Tibial nerve (tissue), 4 donors: ENCODE measurements at places on chromosomes 7 and 10. TPM values are rescaled to one million over a fixed set of nuclear protein-coding genes. Genes with fewer than 3 reads are reported as not detected.

FFAR4 gene
- 1.0 TPM for total RNA-seq

GPNMB gene
- 156 TPM for total RNA-seq

SPDYE16 gene
- total RNA-seq = not detected

HHEX gene
- 8.4 TPM for total RNA-seq

TMEM26 gene
- not detected for total RNA-seq

TCERG1L gene
- not detected for total RNA-seq

COA1 gene
- 58.5 TPM for total RNA-seq

NYAP1 gene
- total RNA-seq = 10.5 TPM

SLC26A5 gene
- total RNA-seq = 0.42 TPM

- no peaks in the 10 kb centered on the region for H3K36me3 ChIP-seq
- no peaks in the 10 kb centered on the region for H3K27me3 ChIP-seq
- no peak overlapping the region for H3K4me3 ChIP-seq
- no peak for DNase-seq
Measured at GRCh38 chr10:30178356-30178964, 119.1 kb upstream of the JCAD start.

- H3K36me3 ChIP-seq = peaks cover 37% of the 10 kb centered on the region
- no peak overlapping the region for H3K27ac ChIP-seq
- H3K4me1 ChIP-seq = peaks cover 27% of the 10 kb centered on the region
- no peak overlapping the region for H3K4me3 ChIP-seq
- no peak for DNase-seq
Measured at GRCh38 chr10:89307269-89307577, 5.4 kb downstream of the IFIT2 start.

GRCh38 chr7:94962661-94963060 lies 55.3 kb downstream of the PPP1R9A start:
- H3K36me3 ChIP-seq = no peaks in the 10 kb centered on the region
- no peaks in the 10 kb centered on the region for H3K27me3 ChIP-seq
- H3K4me1 ChIP-seq = peaks cover 19% of the 10 kb centered on the region
- no peak for DNase-seq

DNA sequence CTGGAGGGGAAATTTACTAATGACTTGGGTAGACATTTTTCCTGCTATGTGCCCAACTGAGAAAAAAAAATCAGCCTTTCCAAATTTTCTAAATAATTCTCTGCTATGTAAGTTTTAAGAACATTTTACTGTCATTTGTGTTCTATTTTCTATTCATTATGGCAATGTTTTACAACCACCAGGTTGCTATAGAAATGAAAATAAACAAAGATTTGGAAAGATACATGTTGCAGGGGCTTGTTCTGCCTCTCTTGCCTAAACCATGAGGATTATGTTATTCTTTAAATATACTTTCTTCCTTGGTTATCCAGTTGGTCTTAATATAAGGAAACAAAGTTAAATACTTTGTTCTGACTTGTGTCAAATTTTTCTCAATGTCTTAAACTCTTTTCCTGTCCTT lies 257.2 kb downstream of the TWIST1 start:
- no peaks in the 10 kb centered on the region for H3K36me3 ChIP-seq
- H3K27ac ChIP-seq = no peak overlapping the region
- peaks cover 6% of the 10 kb centered on the region for H3K4me1 ChIP-seq
- no peak for DNase-seq

- no peaks in the 10 kb centered on the region for H3K36me3 ChIP-seq
- peaks cover 16% of the 10 kb centered on the region for H3K4me1 ChIP-seq
- no peak for DNase-seq
Measured at GRCh38 chr10:29537799-29538198, 97.0 kb downstream of the SVIL start.

DNA sequence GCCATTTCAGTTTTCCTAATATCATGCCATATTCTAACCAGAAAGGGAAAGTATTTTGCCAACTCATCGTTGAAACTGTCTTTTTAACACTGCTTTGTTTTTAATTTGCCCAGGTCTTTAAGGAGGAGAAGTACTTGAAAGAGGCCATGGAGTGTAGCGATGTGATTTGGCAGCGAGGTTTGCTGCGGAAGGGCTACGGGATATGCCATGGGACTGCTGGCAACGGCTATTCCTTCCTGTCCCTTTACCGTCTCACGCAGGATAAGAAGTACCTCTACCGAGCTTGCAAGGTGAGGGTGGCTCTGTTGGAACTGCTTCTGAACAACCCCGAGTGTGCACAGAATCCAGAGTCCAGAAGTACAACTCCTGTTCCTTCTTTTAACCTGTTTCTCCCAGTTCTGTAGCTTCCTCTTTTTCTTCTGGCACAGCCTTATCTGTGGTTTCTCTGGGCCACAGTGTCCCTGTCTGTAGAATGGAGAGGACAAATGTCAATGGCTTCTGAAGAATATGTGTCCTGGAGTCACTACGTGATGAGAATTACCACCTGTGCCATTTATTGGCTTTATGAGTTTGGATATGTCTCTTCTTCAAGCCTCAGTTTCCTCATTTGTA lies 60.1 kb downstream of the LANCL2 start:
- H3K4me1 ChIP-seq = no peaks in the 10 kb centered on the region
- no peak overlapping the region for H3K27ac ChIP-seq
- no peak for DNase-seq
- no peaks in the 10 kb centered on the region for H3K27me3 ChIP-seq
- no peak overlapping the region for H3K4me3 ChIP-seq

DNA sequence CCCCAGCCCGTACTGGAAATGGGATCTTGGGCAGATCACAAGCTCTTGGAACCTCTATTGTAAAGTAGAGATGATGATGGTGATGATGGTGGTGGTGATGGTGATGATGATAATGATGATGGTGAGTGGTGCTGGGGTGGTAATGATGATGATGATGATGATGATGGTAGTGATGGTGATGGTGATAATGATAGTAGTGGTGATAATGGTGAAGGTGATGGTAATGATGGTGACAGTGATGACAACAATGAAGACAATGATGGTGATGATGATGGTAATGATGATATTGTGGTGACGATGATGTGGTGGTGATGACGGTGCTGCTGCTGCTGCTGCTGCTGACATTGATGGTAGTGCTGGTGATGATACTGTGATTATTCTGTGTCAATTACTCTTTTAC lies 91.0 kb upstream of the AFAP1L2 start:
- peaks cover 30% of the 10 kb centered on the region for H3K4me1 ChIP-seq
- no peaks in the 10 kb centered on the region for H3K27me3 ChIP-seq
- no peaks in the 10 kb centered on the region for H3K36me3 ChIP-seq
- no peak overlapping the region for H3K4me3 ChIP-seq
- H3K27ac ChIP-seq = no peak overlapping the region
- no peak for DNase-seq

- H3K27ac ChIP-seq = no peak overlapping the region
- no peak for DNase-seq
- no peak overlapping the region for H3K4me3 ChIP-seq
- peaks cover 21% of the 10 kb centered on the region for H3K4me1 ChIP-seq
- no peaks in the 10 kb centered on the region for H3K27me3 ChIP-seq
- no peaks in the 10 kb centered on the region for H3K36me3 ChIP-seq
Measured at GRCh38 chr7:50265968-50266634, 38.4 kb upstream of the IKZF1 start.

- H3K4me1 ChIP-seq = peaks cover 21% of the 10 kb centered on the region
- peak; percentile 36 for DNase-seq
- peak overlapping the region; percentile 36 for H3K4me3 ChIP-seq
- H3K27ac ChIP-seq = no peak overlapping the region
Measured at GRCh38 chr10:71396084-71396710, 523 bp upstream of the CDH23 start.

- H3K27ac ChIP-seq = no peak overlapping the region
- H3K4me3 ChIP-seq = no peak overlapping the region
- H3K36me3 ChIP-seq = no peaks in the 10 kb centered on the region
- H3K4me1 ChIP-seq = no peaks in the 10 kb centered on the region
Measured at GRCh38 chr10:33703501-33704213, 369.2 kb upstream of the NRP1 start.

DNA sequence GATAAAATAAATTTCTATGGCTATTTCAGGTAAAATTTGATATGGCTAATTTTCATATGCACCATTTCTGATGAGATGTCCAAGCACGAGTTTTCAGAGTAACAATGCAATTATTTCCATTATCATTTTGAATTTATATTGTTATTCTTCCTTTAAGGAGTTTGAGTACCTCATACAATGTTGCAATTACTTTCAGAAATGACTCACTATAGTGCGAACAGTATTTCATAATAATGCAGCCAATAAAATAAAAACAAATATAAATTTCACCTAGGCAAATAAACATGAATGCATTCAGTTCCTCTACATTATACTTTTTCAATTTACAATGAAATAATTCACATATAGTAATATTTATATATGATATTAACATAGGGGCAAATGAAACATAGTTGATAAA lies 78.8 kb upstream of the LRRN3 start:
- H3K4me1 ChIP-seq = no peaks in the 10 kb centered on the region
- H3K27ac ChIP-seq = no peak overlapping the region
- DNase-seq = no peak

DNA sequence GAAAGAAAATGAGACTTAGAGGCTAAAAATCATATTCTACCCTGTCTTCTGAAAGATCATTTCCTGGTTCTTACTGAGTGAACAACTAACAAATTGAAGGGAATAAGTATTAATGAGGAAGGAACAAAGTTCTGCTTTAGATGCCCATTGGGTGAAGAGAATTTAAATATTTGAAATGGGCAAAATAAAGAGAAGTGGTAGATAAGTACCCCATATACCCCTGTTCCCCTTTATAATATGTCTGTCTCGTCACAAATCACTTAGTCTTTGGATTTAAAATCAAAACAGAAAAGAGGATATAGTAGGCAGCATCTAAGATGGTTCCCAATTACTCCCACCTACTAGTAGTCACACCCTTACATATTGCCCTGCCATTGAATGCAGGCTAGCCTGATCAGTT lies 13.2 kb downstream of the TES start:
- H3K4me3 ChIP-seq = no peak overlapping the region
- H3K4me1 ChIP-seq = peaks cover 15% of the 10 kb centered on the region
- H3K36me3 ChIP-seq = no peaks in the 10 kb centered on the region
- DNase-seq = no peak
- H3K27ac ChIP-seq = no peak overlapping the region

DNA sequence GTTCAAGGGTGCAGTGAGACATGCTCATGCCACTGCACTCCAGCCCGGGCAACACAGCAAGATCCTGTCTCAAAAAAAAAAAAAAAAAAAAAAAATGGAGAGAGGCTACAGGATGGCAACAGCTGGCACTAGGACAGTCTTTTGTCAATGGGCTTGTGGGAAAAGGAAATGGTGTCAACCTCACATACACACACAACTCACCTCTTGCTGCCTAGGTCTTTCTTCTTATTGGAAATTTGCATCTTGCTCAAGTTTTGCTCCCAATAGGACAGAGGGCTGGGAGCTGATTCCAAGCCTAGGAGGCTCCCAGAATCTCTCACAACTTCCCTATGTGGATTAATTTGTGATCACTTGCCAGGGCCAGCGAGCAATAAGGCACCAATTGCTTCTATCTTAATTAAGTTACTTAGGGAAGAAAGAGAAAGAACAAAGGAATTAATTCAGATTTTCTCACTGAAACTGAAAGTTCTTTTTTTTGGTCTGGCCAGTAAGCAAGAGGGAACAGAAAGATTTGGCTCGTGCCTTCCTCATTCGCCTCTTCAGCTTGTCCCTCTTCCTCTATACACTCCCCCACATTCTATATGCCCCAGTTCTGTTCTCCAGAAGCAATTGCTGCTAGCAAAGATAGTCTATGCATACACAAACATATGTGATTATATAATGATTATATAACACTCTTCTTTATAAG lies 33.8 kb downstream of the MAP3K8 start:
- DNase-seq = no peak
- H3K27me3 ChIP-seq = no peaks in the 10 kb centered on the region
- H3K27ac ChIP-seq = peak overlapping the region; percentile 51
- no peaks in the 10 kb centered on the region for H3K36me3 ChIP-seq
- peaks cover 17% of the 10 kb centered on the region for H3K4me1 ChIP-seq
- no peak overlapping the region for H3K4me3 ChIP-seq

GRCh38 chr10:79981450-79982361 lies 32.8 kb upstream of the SFTPD start:
- no peaks in the 10 kb centered on the region for H3K36me3 ChIP-seq
- peak overlapping the region; percentile 82 for H3K27ac ChIP-seq
- no peaks in the 10 kb centered on the region for H3K27me3 ChIP-seq

- H3K36me3 ChIP-seq = no peaks in the 10 kb centered on the region
- no peaks in the 10 kb centered on the region for H3K4me1 ChIP-seq
Measured at GRCh38 chr10:78365694-78366093, 332.0 kb downstream of the RPS24 start.

DNA sequence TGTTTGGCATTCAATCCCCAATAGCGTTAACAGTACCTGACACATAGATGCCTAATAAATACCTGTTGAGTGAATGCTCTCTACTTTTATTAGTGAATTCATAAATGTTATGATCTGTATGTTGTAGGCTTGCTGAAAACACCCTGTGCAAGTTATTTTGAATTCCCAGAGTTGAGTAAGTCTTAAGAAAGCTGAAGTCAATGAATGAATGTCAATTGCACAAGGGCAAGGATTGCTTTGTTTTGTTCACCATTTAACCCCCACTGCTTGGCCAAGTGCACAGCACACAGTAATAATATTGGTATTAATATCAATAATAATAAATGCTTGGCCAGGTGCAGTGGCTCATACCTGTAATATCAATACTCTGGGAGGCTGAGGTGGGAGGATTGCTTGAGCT lies 10.2 kb downstream of the CPA1 start:
- H3K27me3 ChIP-seq = no peaks in the 10 kb centered on the region
- DNase-seq = no peak
- no peak overlapping the region for H3K4me3 ChIP-seq
- H3K36me3 ChIP-seq = no peaks in the 10 kb centered on the region

- H3K4me1 ChIP-seq = no peaks in the 10 kb centered on the region
- H3K36me3 ChIP-seq = no peaks in the 10 kb centered on the region
- no peak overlapping the region for H3K4me3 ChIP-seq
- H3K27ac ChIP-seq = no peak overlapping the region
- H3K27me3 ChIP-seq = no peaks in the 10 kb centered on the region
- DNase-seq = no peak
Measured at GRCh38 chr10:61487506-61487905, 34.3 kb upstream of the TMEM26 start.

DNA sequence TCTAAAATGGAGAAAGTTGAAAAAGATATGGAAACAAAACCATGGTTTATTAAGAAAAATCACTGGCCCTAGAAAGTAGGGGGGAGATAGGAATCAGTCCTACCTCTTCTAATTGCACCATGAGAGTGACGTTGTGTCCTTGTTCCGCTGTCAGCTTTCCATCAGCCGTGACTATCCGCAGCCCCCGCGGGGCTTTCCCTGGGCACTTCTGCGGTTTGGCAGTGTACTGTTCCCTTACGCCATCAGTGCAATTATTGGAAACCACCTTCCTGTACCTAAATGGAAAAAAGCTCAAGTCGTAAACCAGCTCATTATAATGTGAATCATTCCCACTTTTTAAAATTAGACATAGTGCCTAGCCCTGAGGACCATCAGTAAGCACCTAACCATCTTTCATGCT lies 512.2 kb downstream of the SORCS1 start:
- DNase-seq = no peak
- H3K4me3 ChIP-seq = no peak overlapping the region
- no peaks in the 10 kb centered on the region for H3K27me3 ChIP-seq
- no peaks in the 10 kb centered on the region for H3K4me1 ChIP-seq
- no peaks in the 10 kb centered on the region for H3K36me3 ChIP-seq
- H3K27ac ChIP-seq = no peak overlapping the region

- no peak for DNase-seq
- no peak overlapping the region for H3K27ac ChIP-seq
- no peaks in the 10 kb centered on the region for H3K36me3 ChIP-seq
- no peaks in the 10 kb centered on the region for H3K4me1 ChIP-seq
Measured at GRCh38 chr7:123460616-123461015, 73.8 kb downstream of the IQUB start.
